ENCODE measurements at places on chromosomes 13 and 19.

- DNase-seq = no peak
These were observed 24.2 kb downstream of the GAS6 start for GRCh38 chr13:113839536-113840204.

DNA sequence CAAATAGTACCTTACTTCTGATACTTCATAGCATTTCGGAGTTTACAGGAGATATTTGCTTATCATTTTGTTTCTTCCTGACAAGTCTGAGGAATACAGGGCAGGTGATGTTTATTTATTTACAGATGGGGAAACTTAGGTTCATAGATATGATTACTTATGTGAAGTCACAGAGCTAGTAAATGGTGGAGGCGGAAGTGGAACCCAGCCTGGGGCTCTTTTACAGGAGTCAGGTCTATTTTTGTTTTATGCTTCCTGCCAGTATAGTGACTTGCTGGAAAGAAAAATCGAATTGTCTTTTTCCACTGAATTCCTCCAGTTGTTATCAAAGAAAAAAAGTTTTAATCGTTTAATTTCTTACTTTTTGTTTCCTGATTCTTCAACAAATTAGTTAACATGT, 66.5 kb downstream of the DGKH start:
- DNase-seq = no peak

DNA sequence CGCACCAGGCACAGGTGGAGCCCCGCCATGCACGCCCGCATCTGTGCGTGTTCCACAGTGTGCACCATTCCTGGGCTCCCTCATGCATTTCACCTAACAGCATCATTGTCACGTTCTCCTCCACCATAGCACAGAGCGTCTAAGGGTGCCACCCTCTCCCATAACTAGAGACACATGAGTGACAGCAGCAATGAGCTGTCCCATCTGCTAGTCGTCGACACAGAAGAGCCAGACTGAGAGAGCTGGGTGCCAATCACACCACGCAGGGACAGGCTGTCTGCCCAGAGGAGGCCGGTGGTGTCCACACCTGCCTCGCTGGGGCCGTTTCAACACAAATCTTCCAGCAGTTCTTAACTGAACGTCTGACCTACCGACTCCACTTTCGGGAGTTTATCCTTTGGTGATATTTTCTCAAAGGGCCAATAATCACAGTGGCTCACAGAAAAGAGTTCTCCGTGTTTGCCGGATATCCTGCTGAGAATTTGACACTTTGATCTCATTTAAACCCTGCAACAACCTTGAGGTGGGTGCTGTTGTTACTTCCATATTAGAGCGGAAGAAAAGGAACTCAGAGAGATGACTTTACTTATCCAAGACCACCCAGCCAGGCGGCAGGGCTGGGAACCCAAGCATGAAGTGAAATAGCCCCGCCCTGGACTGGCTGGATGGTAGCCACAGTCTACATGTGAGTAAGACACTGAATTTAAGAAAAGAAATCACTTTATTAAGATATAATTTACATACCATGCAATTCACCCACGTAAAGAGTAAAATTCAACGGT, 16.2 kb downstream of the CLEC11A start:
- no peak for DNase-seq

- DNase-seq = no peak
These were observed 30.2 kb downstream of the MAP4K1 start for GRCh38 chr19:38587562-38587961.

DNA sequence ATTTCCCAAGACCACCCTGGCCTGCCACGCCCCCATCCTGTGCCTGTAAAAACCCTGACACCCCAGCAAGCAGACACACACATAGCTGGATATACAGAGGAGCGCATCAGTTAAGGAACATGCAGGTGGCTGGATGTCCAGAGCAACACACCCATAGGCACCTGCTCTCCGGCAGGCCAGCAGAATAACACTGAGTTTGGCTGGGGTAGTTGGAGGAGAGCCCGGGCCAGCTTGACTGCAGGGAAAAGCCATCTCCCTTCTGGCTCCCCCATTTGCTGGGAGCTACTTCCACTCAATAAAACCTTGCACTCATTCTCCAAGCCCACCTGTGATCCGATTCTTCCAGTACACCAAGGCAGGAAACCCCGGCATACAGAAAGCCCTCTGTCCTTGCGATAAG, 8.9 kb downstream of the RASL11A start:
- no peak for DNase-seq

DNA sequence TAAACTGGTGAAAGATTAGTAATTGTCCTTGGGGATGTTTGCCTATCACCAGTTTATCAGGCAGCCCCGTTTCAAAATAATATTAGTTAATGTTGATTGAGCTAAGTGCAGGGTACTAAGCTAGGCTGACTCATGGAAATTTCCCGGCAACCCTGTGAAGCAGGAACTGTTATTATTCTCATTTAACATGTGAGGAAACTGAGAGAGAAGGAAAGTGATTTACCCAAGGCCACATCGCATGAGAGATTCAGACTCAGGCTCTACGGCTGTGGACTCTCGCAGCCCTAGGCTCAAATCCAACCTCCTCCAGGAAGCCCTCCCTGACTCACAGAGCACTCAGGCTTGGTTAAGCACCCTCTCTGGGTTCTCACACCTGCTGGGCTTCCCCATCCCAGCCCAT, 19.7 kb downstream of the CLPTM1 start:
- DNase-seq = no peak

DNA sequence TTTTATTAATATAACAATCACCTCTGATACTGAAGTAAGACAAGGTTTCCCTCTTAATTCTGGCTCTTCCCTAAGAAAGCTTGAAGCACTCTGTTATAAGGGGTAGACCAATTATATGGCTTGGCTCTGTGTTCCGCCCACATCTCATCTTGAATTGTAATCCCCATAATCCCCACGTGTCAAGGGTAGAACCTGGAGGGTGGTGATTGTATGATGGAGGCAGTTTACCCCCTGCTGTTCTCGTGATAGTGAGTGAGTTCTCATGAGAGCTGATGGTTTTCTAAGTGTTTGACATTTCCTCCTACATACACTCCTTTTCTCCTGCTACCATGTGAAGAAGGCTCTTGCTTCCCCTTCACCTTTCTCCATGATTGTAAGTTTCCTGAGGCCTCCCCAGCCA, 363.8 kb upstream of the PCDH20 start:
- no peak for DNase-seq
